ENCODE measurements at places on chromosomes 2 and 18. TPM values are rescaled to one million over a fixed set of nuclear protein-coding genes. Genes with fewer than 3 reads are reported as not detected.

RAD51AP2 gene
- 0.07 TPM for total RNA-seq

GPR75 gene
- 3.9 TPM for total RNA-seq

TMEM17 gene
- 5.9 TPM for total RNA-seq

ST6GAL2 gene
- total RNA-seq: 8.3 TPM

RHBDD1 gene
- 31.0 TPM for total RNA-seq

CHRNG gene
- total RNA-seq: not detected

GCKR gene
- 2.0 TPM for total RNA-seq

GRB14 gene
- total RNA-seq: 46.3 TPM

HOXD13 gene
- not detected for total RNA-seq

RAB10 gene
- 114 TPM for total RNA-seq

ACYP2 gene
- total RNA-seq: 9.6 TPM

RBM43 gene
- total RNA-seq: 4.7 TPM

SLC1A4 gene
- total RNA-seq: 12.5 TPM

SF3B1 gene
- 370 TPM for total RNA-seq

PROKR1 gene
- total RNA-seq: 0.12 TPM

RNF103 gene
- 22.8 TPM for total RNA-seq

Measured in progenitor cell of endocrine pancreas (in vitro differentiated cells).